ENCODE measurements at places on chromosomes 7 and 10.

DNA sequence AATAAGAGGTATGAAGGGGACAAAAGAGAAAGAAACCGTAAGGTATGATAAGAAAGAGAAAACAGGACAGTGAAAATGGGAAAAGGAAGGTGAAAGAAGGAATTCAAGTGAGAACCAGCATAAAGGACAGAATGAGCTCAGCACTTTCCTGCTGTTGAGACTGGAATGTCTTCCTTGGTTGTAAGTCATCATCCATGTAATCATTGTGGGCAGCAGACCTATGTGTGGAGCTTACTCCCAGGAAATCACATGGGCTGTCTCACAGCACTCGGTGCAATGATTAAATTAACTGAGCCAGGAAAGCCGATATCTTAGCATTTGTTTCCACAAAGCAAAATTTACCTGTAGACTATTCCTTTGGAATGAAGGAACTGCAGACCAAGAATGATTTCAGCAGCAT, 118.1 kb downstream of the PRKCQ start:
- ATAC-seq = no peak

DNA sequence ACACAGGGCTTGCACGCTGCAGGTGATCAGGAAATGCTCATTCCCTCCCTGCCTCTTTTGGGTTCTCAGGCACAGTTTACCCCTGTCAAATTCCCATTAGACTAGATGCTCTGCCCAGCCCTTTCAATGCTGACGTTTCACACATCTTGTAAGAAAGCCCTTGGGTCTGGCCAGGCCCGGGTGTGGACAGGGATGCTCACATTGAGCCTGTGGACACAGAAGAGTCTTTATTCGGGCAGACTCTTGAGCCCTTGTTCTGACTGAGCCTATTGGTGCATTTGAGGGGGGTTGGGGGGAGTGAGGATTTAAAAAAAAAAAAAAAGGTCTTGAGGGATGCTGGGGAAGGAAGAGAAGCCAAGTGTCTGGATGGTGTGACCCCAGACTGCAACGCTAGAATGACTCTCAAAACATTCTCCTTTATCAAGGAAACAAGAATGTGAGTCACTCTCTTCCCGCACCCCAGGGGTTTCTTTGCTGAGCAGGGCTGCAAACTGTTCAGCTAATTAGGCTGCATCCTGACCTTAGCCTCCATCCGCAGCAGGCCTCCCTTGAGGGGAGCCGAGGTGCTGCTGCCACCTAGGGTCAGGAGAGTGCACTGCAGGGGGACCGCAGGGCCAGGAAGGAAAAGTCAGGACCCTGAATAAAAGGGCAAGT, 53.6 kb upstream of the TMEM72 start:
- ATAC-seq = peak; percentile 71

DNA sequence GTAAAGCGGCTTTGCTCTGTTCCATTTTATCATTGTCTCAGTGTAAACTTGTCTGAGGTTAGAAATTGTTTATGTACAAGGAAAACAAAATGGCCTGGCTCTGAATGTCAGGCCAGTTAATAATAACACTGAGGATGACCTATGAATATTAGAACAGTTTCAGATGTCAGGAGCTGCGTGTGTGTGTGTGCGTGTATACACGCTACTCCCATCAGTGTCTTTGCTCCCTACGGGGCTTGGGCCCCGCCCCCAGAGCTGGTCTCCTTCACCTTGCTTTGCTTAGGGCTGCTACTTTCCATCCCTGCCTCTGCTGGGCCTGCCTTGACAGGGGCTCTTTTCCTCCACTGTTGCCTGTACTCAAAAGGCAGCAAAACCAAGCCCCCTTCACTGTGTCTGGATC, 142.3 kb upstream of the BET1 start:
- ATAC-seq = no peak

DNA sequence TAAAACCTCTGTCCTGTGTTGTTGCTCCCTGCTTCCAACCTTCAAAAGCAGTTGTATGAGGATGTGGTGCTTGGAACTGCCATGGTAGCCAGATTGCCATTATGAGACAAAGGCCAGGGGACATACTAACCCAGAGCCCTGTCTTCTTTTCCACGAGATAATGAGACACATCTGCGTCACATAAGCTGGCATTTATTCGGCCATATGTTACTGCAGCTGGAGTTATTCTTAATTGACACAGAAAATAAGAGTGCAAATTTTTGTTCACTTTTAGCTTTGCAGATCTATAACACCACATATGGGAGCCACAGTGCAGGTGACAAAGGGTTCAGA, 15.5 kb upstream of the PDLIM1 start:
- no peak for ATAC-seq

GRCh38 chr10:84908491-84908890, 580.1 kb downstream of the CCSER2 start:
- ATAC-seq = no peak

GRCh38 chr10:3764626-3765112, 20.3 kb downstream of the KLF6 start:
- no peak for ATAC-seq

- ATAC-seq = peak; percentile 44
Measured at GRCh38 chr10:8835453-8836167, 781.1 kb downstream of the GATA3 start.

GRCh38 chr7:157043745-157044144, 33.3 kb upstream of the MNX1 start:
- ATAC-seq = no peak

GRCh38 chr7:128110641-128111364, 79.6 kb upstream of the LRRC4 start:
- ATAC-seq = no peak

- no peak for ATAC-seq
Measured at GRCh38 chr10:3787016-3787400, 2.0 kb upstream of the KLF6 start.

DNA sequence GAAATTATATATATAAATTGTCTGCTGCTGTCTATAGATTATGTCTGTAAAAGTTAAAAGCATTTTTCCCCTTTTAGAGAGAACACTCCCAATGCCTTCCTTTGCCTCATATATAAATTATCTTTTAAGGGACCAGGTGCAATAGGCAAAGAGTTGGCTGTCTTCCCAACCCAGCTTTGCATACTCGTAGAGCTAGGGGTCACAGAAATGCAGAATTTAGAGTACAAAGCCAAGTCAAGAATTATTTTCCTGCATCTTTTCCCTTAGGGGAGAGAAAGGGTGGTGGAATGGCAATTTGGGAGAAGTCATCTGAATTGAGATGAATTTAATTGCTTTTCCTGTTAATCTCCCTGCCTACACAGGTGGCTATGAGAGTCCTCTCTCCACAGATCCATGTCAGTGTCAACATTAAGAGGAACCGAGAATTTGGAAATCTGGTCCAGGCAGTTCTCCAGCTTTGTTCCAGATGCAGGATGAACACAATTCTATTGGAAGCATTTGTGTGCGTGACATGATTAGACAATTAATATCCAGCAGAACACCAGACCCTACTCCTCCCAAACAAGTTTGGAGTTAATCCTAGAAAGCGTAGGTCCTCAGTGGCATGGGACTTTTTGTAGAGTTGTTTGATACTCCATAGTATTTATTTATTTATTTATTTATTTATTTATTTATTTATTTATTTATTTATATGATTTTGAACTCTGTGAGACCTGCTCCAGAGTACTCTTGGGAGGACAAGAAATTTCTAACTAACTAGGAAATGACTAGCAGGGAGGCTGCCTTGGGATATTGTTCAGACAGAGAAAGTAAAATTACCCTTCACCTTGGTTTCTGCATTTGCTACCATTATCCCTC, 80.3 kb upstream of the SKAP2 start:
- no peak for ATAC-seq

DNA sequence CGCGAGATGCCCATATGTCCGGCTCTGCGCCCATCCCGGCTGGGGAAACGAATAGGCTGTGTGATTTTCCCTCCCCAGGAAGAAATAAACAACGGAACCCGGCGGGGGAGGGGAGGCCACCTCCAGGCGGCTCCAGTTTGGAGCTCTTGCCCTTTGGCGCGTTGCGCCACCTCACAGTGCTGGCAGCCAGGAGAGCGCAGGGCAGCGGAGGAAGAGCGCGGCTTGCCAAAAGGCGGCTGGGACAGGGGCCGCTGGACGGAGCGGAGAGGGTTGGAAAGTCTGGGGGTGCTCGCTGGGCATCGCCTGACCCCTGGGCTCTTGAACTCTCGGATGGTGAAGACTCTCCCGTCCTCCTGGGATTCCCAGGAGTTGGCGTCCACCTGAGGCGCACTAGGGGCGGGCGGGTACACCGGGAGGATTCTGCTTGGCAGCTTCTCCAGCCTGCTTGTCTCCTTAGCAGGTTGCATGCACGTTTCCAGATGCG, 5.3 kb upstream of the NEUROG3 start:
- no peak for ATAC-seq

- no peak for ATAC-seq
Measured at GRCh38 chr7:46811529-46811928, 770.4 kb downstream of the TNS3 start.

DNA sequence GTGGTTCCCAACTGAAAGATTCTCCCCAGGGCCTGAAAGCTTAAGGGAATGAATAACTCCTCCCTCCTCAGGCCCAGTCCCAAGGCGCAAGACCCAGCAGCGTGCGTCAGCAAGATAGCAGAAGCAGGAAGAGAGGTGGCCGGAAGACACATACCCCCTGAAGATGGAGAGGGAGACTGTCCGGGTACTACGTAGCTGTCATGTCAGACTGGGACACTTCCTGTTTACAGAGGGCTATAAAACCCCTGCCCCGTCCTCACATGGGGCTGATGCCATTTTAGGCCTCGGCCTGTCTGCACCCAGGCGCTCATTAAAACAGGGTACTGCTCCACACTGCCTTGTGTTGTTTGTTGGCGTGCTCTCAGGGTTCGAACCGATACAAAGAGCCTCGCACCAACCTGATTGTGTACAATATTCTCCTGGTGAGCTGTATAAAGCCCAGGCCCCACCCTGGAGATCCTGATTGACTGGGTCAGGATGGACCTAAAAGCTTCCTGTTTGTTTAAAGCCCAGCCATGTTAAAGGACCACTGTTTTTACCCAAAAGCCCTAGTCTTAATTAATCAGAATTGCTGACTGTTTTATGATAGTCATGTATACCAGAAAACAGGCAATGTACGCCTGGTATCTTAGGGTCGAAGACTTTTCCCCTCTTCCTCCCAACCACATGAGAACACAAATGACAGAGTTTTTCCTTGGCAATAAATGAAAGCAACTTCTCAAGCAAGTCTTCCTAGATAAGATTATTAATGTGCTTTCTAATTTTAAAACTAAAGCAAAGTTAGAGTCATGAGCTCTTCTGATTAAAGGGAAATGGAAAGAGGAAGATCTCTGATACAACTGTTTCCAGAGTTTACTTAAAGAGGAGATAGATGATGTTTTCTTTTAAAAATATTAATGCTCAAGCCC, 251.5 kb downstream of the DOCK4 start:
- ATAC-seq = no peak

DNA sequence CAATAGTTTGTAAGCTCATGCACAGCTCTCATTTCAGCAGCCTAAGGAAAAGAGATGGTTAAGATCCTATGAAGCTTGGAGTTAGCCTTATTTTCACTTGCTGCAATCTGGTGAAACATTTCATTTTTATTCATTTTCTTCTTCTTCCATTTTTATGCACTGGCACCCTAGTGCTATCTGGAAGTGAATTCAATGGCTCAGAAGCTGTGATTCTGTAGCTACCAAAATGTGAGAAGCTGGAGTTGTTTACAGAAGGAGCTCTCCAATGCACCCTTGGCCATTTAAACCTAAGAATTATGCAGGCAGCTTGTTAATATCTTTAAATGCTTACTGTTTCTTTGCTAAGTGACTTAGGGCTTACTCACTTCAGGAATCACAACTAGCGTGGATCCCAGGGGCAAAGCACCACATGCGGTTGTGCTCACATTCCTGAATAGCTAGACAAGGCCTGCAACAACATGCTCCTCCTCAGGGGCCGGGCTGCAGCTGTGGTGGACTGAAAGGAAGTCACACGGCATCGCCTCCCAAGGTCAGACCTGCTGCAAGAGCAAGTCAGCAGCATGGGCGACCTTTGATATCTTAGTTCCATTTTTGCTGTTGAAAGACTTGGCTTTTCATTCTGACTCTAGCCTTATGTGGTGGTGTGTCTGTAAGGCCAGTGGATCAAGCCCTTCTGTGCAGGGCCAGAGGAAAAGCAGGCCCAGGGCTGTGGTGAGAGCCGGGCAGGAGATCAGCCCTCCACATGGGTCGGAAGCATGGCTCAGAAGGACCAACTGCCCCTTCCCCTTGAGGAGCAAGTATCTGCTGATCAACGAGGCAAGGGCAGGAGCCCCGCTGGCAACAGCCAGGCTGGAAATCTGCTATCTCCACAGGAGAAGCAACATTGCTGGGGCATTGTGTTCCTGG, 91.9 kb upstream of the MBL2 start:
- no peak for ATAC-seq

DNA sequence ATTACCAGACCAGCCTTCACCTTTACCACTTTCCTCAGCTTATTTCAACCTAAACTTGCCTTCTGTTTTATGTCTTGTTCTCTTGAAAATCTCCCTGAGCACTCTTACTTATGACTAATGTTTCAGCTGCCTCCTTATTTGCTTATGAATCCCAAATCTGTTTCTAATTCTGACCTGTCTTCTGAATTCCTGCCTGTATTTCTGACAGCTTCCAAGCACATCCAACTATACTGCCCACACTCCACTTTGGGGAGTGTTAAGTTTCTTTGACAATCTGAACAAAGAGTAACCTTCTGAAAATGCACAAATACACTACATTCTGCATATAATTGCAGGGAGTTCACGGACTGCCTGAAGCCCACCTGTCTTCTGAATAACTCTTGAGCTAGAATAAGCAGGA, 48.7 kb downstream of the ARMC3 start:
- no peak for ATAC-seq

Data from activated T-helper 17 cell treated with anti-CD3 and anti-CD28 coated beads, Interleukin-2, amount 50 U/mL, for 72 hours (primary cell).